ENCODE measurements at places on chromosomes 7 and 10.

DNA sequence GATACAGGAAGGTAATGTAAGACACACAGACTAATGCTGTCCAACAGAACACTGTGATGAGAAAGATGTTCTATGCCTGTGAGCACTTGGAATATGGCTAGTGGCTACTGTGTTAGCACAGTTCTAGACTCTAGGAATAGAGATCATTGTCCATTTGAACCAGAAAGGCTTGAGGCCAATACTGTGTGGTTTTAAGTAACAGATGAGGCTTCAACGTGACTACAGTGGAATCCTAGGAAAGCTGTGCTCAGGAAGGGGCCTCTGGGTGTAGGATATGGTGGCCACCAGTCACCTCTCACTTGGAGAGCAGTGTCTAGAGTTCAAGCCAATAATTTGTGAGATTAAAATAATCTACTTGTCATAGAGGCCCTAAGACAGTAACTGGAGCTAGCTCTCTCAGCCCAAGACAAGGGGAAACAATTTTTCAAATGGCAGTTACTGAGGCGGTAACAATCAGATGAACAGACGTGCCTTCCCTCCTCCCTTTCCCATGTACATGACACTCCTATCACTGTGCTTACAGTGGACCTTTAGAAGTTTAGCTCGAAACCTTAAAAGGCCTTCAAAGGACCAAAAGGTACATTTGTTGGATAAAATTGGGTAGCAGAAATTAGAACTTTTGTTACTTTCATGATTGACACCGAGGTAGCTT lies 10.2 kb downstream of the ZDHHC16 start:
- no peak for DNase-seq

- no peak for DNase-seq
These were observed 106.7 kb downstream of the LHPP start for GRCh38 chr10:124568339-124568738.

DNA sequence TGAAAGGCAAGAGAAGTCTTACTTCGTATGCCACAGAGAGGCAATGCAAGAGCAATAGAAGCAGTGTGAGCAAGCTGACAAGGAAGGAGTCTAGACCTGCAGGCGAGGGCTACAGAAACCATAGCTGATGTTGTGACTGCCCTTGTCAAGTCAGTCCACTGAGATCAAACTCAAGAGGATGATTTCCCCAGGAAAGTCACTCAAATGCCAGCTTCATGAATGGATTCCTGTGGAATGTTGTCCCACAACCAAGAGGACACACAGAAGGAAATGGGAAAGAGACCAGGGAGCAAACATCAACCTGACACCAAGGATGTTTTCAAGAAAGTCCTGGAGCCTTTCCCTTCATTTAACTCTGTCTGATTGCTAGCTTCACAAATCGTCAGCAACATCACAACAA lies 78.0 kb upstream of the GAD2 start:
- no peak for DNase-seq

GRCh38 chr7:12031186-12031585 lies 179.9 kb upstream of the TMEM106B start:
- DNase-seq = no peak

GRCh38 chr10:24488631-24489030 lies 235.1 kb downstream of the ARHGAP21 start:
- no peak for DNase-seq

DNA sequence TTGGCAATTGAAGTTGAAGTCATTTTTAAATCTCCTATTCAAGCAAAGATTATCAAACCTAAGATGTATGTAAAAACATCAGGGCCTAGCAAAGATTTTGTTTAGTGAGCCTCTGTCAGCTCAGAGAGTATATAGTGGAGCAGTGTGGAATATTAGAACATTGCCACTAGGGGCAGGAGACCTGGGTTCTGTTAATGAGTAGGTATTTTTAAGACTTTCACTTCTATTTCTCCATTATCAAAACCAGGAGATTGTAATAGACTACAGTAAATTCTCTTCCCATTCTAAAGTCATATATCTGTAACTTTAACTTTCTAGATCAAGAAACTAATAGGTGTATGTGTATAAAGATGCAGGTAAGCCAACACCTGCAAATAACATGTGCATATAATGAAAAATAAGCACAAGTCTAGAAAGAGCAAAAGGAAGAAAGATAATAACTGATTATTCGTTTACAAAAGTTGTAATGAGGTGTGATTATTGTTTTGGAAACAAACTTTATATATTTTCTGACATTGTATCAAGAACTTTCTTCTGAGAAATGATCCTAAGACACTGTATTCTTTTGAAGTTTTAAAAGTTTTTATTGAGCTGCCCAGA lies 64.4 kb downstream of the KCND2 start:
- no peak for DNase-seq

- DNase-seq = no peak
These were observed 44.7 kb downstream of the KLF6 start for GRCh38 chr10:3740157-3740871.

GRCh38 chr7:50588937-50589336 lies 23.7 kb upstream of the DDC start:
- no peak for DNase-seq

DNA sequence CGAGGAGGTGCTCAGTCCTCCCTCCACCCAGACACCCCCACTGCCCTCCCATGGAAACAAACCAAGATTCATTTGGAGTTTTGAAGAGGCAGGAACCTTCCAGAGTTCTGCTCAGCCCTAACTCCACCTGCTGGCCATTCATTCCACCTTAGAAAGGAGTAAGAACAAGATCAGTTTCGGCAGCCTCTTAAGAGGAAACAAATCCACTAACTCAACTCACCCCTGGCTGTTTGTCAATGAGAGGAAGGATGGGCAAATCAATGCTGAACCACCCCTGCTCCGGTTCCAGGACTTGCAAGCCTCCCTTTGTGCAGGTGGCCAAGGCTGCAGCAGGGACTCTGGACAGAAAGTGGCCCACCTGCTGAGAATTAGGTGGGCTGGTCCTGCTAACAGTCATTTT lies 26.2 kb downstream of the CCDC3 start:
- no peak for DNase-seq

Measured in midbrain (tissue), 1 donor.